ENCODE measurements at places on chromosomes 7 and 10.

GRCh38 chr7:506921-507622, 12.6 kb downstream of the PDGFA start:
- no peak for DNase-seq

DNA sequence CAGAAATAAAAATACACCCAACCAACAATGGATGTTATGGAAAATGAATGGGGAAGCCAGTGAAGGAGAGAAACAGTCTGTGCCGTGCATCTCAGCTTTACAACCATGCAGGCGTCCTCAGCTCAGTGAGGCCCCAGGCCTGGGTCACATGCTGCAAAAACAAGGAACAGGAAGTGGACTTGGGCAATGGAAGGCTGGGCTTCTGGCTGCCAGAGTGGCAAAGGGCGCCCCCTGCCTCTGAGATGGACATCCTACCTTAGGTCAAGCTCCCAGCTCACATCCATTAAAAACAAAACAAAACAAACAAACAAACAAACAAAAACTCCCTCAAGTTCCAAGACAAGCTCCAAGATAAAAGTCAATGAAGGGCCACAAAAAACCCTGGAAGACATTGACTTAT, 54.7 kb upstream of the AFAP1L2 start:
- DNase-seq: no peak

DNA sequence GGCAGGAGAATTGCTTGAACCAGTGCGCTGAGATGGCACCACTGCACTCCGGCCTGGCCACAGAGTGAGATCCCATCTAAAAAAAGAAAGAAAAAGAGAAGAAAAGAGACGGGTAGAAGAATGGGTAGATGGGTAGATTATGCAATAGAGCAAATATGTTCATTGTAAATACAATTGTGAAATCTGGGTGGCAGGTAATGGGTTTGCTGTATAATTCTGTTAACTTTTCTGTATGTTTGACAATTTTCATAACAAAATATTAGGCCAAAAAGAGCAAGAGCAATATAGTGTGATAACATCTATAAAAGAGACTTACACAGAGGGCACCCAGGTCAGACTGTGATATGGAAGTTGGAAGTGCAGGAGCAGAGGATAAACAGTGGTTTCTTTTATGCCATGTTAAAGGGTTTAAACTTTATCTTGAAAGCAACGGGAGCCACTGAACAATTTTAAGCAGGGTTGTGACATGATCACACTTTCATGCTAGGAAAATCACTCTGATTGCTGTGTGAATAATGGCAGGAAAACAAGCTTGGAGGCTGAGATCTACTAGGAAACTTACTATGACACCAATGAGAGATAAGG, 6.7 kb upstream of the COL28A1 start:
- DNase-seq: no peak

DNA sequence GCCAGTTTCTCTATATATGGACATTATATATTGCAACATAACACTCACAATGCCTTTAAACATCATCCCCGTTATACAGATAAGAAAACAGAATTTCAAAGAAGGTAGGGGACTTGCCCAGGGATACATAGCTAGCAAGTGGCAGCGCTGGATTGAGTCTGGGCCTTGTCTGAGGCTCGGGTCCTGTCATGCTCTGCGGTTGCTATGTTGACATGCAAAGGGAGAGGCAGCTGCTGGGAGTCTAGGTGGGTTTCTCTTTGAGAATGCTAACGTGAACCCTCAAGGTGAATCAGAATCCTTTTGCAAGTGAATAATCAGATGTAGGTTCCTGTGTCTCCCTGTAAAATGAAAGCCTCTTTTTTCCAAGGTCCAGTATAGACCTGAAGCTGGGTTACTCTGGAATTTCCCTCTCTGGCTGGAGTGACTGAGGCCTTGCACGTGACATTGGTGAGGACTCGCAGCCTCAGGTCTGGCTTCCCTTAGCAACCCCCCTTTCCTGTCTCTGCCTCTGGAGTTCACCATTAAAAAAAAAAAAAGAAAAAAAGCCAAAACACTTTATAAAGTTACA, 38.9 kb downstream of the TCF7L2 start:
- no peak for DNase-seq

- DNase-seq: no peak
These were observed 100.1 kb upstream of the PTN start for GRCh38 chr7:137443616-137444015.

GRCh38 chr10:71863203-71863602, 12.2 kb upstream of the PSAP start:
- no peak for DNase-seq

- DNase-seq: no peak
These were observed 68.4 kb downstream of the ZRANB1 start for GRCh38 chr10:125010362-125010761.

DNA sequence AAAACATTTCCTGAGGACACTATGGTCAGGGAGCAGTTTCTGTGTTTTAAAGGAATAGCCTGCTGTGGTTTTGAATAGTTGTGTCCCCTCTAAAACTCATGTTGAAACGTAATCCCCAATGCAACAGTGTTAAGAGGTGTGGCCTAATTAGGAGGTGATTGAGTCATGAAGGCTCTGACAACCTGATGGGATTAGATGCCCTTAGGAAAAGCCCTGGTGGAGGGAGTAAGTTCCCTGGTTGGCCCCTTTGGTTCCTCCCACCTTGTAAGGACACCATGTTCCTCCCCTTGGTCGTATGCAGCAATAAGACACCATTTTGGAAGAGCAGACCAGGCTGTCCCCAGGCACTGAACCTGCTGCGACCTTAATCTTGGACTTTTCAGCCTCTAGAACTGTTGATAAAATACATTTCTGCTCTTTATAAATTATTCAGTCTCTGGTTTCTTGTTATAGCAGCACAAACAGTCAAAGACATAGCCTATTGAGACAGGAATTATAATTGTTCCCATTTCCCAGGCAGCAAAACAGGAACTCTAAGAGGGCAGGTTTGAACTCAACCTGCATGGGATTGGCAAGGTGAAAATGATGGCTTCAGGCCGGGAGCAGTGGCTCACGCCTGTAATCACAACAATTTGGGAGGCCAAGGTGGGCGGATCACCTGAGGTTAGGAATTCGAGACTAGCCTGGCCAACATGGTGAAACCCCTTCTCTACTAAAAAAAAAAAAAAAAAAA, 20.5 kb upstream of the TNS3 start:
- DNase-seq: no peak
